ENCODE measurements at places on chromosomes 3 and 15. TPM values are rescaled to one million over a fixed set of nuclear protein-coding genes. Genes with fewer than 3 reads are reported as not detected.

Gene CSPG4
- total RNA-seq: 17.1 TPM

Gene CADPS
- 1.9 TPM for total RNA-seq

Gene FANCD2
- 20.2 TPM for total RNA-seq

Gene CCR4
- total RNA-seq: not detected

Gene SKOR1
- total RNA-seq: 0.13 TPM

Gene SPINT1
- 4.1 TPM for total RNA-seq

Gene NSUN3
- total RNA-seq: 6.3 TPM

Gene LRTM1
- not detected for total RNA-seq

Gene POC1A
- total RNA-seq: 8.7 TPM

Gene IL16
- total RNA-seq: 2.7 TPM

Gene MDFIC2
- not detected for total RNA-seq

Gene VPS33B
- total RNA-seq: 16.6 TPM

Gene PPP1R14D
- total RNA-seq: not detected

Gene FGD5
- 0.24 TPM for total RNA-seq

Gene LRRFIP2
- total RNA-seq: 28.4 TPM

Gene ZPLD1
- not detected for total RNA-seq

Gene CHRFAM7A
- total RNA-seq: not detected

Gene CPNE9
- not detected for total RNA-seq

Gene CMTM8
- total RNA-seq: 3.3 TPM

Gene CIDEC
- not detected for total RNA-seq

Gene EPHA3
- total RNA-seq: 0.78 TPM

Gene EHHADH
- total RNA-seq: 4.1 TPM

Measured in epithelial cell of alveolus of lung (primary cell).